IMR-90 (cell line): ENCODE measurements at places on chromosomes 4 and X. TPM values are rescaled to one million over a fixed set of nuclear protein-coding genes. Genes with fewer than 3 reads are reported as not detected.

The CUL4B gene
- 19.4 and 33.1 TPM in 2 replicates for total RNA-seq

The FTSJ1 gene
- total RNA-seq: 54.2 and 59.9 TPM in 2 replicates

The DDIT4L gene
- 3.9 and 7.8 TPM in 2 replicates for total RNA-seq

The VCX2 gene
- not detected in 2 replicates for total RNA-seq

The CLTRN gene
- total RNA-seq: under 0.01 TPM in 2 replicates

The ANOS1 gene
- under 0.01 TPM in 2 replicates for total RNA-seq

The IL2RG gene
- total RNA-seq: not detected in 2 replicates

The RAP2C gene
- 24.4 and 24.9 TPM in 2 replicates for total RNA-seq

The ARHGEF6 gene
- 2.7 and 3.1 TPM in 2 replicates for total RNA-seq

The NOX1 gene
- total RNA-seq: not detected in 2 replicates

The SCML2 gene
- 1.3 and 1.7 TPM in 2 replicates for total RNA-seq

The JAKMIP1 gene
- total RNA-seq: not detected in 2 replicates

The ZNF185 gene
- 3.2 and 3.6 TPM in 2 replicates for total RNA-seq

The MPP1 gene
- 36.4 and 43.0 TPM in 2 replicates for total RNA-seq

The TRIML2 gene
- total RNA-seq: 0.18 and 0.28 TPM in 2 replicates

The SLC34A2 gene
- not detected in 2 replicates for total RNA-seq

The STATH gene
- total RNA-seq: not detected in 2 replicates

The INTS12 gene
- total RNA-seq: 30.8 and 36.0 TPM in 2 replicates

The ERVMER34-1 gene
- not detected in 2 replicates for total RNA-seq

The ELK1 gene
- 10.0 and 14.2 TPM in 2 replicates for total RNA-seq

The CT55 gene
- not detected in 2 replicates for total RNA-seq

The HNRNPDL gene
- total RNA-seq: 52.9 and 203 TPM in 2 replicates

The STK32B gene
- total RNA-seq: 5.8 and 6.3 TPM in 2 replicates

The TBX22 gene
- not detected in 2 replicates for total RNA-seq

The NRK gene
- total RNA-seq: 2.7 and 3.6 TPM in 2 replicates

The PHKA1 gene
- 3.3 and 4.5 TPM in 2 replicates for total RNA-seq

The DLG3 gene
- total RNA-seq: 18.9 and 27.1 TPM in 2 replicates

The APBB2 gene
- 64.7 and 75.5 TPM in 2 replicates for total RNA-seq

The APELA gene
- not detected in 2 replicates for total RNA-seq

The GPR173 gene
- total RNA-seq: 0.90 and 1.1 TPM in 2 replicates

The LAP3 gene
- total RNA-seq: 91.6 and 93.0 TPM in 2 replicates

The GAGE13 gene
- total RNA-seq: not detected in 2 replicates

The PAGE4 gene
- total RNA-seq: not detected in 2 replicates

The NPY1R gene
- total RNA-seq: under 0.01 TPM in 2 replicates

The TFDP3 gene
- total RNA-seq: not detected in 2 replicates

The TKTL2 gene
- not detected in 2 replicates for total RNA-seq

The TMEM154 gene
- total RNA-seq: 0.18 and 0.28 TPM in 2 replicates

The P2RY10 gene
- not detected in 2 replicates for total RNA-seq

The HMGB3 gene
- total RNA-seq: 14.7 and 23.3 TPM in 2 replicates

The OPRPN gene
- not detected in 2 replicates for total RNA-seq

The ZBTB33 gene
- 16.3 and 20.8 TPM in 2 replicates for total RNA-seq

The THAP6 gene
- 7.0 and 12.8 TPM in 2 replicates for total RNA-seq

The CITED1 gene
- under 0.01 and 0.18 TPM in 2 replicates for total RNA-seq

The TMPRSS11A gene
- not detected in 2 replicates for total RNA-seq
